COR-L47 (cell line): ENCODE measurements at places on chromosomes 2 and 18.

GRCh38 chr2:29187926-29188325, 72.7 kb downstream of the CLIP4 start:
- DNase-seq, result no peak

DNA sequence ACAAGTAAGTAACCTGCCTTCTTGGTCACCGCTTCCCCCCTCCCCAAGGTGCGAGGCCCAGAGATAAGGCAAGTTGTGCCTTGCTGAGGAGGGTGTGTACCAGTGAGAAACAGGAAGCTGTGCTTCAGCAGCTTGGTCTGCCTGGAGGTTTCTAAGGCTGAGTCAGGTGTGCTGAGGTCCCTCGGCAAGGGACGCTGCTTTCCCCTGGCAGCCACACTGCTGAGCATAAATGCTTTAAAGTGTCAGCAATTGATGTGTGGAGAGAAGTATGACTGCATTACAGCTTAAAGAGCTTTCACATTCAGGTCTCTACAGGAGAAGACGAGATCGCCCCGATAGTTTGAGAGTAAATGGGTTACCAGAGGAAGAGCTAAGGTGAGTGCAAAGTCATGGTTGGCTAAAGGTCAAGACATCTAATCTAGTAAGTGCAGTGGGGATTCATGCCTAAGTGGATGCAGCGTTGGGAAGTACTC, 86.9 kb downstream of the LIMS1 start:
- DNase-seq, result peak; percentile 61

- DNase-seq, result no peak
These were observed 235.5 kb downstream of the CMPK2 start for GRCh38 chr2:6630209-6630608.

GRCh38 chr2:227456772-227457171, 15.2 kb upstream of the AGFG1 start:
- no peak for DNase-seq

DNA sequence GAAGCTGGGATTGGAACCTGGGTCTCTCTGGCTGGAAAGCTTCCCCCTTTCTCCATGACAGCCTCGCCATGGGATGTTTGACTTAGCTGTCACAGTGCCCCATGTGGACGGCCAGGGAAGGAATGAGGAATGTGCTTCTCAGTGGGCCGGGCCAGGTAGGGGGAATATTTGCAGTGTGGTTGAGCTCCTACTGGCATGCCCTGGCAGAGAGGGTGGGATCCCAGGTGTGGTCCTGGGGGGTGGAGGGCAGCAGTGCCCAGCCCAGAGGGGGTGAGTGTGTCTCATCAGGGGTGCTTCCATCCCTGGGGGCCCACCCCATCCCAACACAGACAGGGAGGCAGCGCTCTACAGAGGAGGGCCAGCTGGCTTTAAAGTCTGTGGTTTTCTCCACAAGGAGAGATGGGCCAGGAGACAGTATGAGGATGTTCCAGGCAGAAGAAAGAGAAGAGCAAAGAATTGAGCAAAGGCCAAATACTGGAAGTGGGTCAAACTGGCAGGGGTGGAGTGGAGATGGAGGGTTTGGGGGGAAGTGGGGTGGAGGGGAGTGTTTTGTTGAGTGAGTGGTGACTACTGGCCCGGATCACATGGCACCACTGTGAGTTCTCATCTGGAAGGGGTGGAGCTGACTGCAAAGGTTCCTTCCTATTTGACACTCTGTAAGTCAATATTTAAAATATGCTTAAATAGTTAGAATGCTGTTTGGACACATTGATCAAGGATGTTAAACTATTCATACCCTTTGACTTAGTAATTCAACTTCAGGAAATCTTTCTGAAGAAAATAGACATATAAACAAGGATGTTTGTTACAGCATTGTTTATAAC, 94.0 kb downstream of the MYCN start:
- DNase-seq, result no peak

DNA sequence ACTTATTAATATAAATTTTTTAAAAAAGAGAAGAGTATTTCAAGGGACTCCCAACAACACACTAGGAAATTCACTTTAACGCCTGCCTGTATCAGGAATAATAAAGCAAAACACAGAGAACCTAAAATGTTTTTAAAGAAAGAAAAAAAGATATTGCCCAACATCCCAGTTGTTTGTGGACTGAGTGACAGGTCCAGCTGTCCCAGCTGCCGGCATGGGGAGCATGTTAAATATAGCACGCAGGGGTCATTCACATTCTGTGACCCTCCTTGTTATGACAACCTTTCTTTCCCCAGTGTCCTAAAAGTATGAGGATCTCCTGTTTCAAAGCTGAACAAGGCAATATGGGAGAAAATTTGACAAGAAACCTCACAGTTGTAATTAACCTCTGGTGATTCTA, 4.4 kb downstream of the KLHL41 start:
- no peak for DNase-seq

DNA sequence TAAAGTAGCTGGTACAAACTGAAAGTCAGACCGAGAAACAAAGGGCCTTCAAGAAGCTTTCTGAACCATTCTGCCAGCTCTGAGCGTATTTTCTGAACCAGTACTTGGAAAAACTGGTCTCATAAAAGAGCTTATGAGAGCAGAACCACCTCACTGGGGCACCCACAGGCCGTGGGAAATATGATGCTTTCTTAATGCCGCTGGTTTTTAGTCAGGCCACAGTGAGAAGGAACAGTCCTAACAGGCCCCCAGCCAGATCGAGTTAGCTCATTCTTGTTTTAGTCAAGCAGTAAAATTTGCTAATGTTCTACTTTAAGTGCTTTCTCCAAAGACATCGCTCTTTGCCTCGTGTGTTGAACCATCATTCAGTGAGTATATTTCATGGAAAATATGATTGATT, 12.7 kb upstream of the NOSTRIN start:
- no peak for DNase-seq

DNA sequence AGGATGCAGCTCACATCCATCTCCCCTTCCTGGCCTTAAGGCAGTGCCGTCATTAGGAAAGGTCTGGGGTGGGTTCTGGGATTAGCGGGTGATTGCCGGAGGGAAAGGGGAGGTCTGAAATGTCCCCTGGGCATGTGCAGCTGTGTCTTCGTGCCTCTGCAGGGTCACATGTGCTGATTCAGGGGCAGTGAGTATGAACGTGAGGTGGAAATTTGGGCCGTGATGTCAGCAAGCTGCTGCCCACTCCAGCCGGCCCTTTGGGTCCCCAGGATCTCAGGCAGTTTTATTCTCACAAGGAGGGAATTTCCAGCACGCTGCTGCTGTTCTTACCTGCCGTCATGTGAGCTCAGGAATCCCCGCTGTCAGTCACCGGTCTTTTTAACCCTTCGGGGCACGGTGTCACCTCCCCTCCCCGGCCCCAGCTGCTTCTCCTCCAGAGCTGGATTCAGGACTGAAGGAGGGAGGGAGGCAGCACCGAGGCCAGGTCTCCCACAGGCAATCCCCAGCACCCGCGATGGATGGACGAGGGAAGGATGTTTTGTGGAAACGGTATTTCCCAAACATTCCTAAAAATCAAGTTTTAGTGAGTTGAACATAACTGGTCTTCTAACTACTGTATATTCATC, 23.5 kb downstream of the GPR35 start:
- DNase-seq, result no peak

- DNase-seq, result peak; percentile 17
These were observed 28.8 kb downstream of the PSD4 start for GRCh38 chr2:113202305-113203216.

DNA sequence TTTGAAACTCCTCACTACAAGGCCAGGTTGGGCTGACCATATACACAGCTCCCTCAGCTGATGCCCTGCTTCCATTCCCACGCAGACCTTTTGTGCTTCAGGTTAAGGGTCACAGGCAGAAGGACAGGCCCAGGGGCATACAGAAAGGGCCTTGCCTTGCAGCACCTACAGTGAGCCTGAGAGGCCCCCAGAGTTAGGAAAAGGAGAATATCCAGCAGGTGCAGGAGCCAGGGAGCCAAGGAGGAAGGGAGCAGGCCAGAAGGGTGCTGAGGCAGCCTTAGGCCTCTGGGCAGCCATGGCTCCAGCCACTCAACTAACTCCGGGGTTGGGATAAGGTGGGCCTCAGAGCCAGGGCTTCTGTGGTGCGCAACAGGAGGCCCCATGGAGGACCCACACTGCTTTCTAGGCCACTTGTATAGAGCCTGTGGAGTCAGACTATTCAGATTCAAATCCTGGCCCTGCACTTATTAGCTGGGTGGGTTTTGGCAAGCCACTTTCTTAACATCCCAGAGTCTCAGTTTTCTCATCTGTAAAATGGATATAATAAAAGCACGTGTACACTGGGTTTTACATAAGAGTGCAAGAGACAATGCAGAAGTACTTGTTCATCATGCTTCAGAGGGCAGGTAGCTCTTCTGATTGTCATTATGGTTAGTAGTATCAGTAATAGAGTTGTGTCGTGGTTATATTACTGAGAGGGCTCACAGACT, 214.6 kb upstream of the HAAO start:
- no peak for DNase-seq

GRCh38 chr18:54358495-54359040, 862 bp downstream of the C18orf54 start:
- no peak for DNase-seq

DNA sequence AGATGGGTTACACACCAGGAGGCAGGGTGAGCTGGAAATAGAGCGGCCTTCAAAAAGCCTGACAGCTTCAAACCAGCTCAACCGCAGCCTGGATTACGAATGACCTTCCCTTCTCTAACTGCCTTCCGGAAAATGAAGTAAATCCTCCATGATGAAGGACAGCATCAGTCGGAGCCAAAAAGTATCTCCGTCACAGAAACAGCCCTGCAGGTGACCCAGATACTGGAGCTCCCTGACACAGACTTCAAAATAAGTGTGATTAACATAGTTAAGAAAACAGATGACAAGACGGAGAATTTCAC, 10.3 kb upstream of the CIB4 start:
- no peak for DNase-seq

DNA sequence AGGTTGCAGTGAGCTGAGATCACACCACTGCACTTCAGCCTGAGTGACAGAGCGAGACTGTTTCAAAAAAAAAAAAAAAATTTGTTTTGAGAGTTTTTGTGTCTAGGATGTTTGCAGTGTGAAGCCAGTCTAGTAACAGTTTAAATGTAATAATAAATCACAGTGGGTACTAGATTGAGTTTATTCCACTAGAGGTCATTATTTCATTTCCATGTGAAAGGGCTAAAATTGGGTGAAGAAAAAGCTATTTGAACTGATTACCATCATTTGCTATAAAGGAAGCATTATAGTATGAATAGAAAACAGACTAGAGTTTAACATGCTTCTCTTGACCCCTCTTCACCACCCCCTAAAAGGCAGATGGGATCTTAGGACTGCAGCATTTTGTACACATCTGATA, 20.3 kb downstream of the SNRPD1 start:
- no peak for DNase-seq

DNA sequence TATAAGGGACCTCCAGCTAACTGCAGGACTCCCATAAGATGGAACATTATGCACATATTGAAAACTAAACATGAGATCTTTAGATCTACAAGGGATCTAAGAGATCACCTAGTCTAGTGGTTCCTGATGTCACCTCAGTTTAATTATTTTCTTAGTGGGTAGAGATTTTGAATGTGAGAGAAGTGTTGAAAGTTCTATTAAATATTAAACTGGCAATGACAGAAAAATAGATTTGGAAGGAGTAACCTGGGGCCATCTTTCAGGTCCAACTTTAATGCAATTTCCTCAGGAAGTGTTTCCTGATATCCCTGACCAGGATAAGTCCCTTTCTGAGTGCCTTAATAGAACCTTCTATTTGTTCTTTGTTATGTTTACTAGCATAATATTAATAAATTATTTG, 29.1 kb upstream of the CPS1 start:
- DNase-seq, result no peak

DNA sequence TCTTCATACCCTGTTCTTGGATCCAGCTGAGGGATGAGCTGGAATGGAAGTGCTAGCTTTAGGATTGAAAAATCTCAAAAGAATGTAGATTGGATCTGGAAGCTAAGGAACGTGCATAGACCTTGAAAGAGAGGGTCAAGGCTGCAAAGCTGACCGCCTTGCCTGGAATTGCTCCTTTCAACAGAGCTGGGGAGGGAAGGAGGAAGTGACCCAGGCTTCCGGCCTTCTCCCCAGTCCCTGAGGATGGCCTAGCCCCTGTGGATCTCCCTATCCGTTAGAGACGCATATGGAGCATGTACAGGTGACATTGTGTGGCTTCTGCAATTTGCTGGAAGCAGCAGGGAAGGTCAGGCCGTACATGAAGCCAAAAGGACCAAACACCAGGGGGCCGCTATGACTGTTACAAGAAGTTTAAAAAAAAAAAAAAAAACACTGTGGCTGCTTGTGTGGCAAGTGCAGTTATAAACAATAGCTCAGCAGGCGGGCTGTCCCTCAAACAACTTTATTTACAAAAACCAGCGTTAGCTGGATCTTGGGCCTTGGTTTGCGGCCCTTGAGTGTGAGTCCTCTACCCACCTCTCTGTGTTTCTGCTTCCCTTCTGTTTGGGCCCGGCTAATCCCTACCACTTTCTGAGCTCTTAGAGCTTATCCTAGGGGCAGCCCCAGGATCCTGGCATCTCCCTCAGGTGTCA, 227.6 kb downstream of the SEPTIN10 start:
- peak; percentile 60 for DNase-seq

GRCh38 chr2:62452701-62453454, 53.1 kb downstream of the TMEM17 start:
- DNase-seq, result no peak

- DNase-seq, result no peak
These were observed 367.8 kb upstream of the HS6ST1 start for GRCh38 chr2:128686497-128686859.

DNA sequence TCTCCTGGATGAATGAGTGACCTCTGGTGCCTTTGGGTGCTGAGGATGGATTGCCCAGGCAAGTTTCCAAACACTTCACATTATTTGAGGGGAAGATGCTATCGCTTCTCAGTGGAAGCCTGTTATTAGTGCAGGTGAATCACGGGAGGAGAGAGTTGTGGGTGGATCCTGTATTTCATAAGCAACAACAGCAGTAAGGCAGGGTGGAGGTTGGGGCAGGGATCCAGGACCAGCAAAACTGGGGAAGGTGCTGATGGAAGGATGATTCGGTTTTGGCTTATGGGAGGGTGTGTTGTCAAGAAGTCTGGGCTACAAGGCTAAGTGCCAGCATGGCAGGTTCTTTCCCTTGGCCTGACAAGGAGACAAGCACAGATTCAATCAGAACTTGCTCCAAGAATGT, 37.7 kb upstream of the SETBP1 start:
- no peak for DNase-seq

- DNase-seq, result no peak
These were observed 109.0 kb upstream of the STPG4 start for GRCh38 chr2:47264143-47264542.

GRCh38 chr2:81979086-81979485, 1674.5 kb upstream of the LRRTM1 start:
- DNase-seq, result no peak

GRCh38 chr2:237194081-237194480, 108.4 kb downstream of the COPS8 start:
- no peak for DNase-seq

DNA sequence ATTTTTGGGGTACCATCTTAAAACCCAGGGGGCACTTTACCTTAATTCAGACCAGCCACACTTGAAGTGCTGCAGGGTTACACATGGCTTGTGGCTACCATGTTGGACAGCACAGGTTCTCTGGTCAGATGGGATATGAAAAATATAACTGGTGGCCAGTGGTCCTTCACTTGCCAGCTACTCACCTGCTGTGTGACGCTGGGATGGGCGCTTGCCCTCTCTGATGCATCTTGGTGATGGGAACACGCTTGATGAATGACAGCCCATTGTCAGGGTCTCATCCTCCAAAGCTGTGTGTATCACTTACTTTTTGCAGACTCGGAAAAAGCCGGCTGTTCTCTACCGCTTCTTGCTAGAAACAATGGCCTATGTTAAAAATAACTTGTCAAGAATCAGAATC, 22.5 kb downstream of the HJURP start:
- no peak for DNase-seq

- peak; percentile 74 for DNase-seq
These were observed 369 bp downstream of the SMCHD1 start for GRCh38 chr18:2655954-2656236.

- peak; percentile 21 for DNase-seq
These were observed 141.9 kb upstream of the ID2 start for GRCh38 chr2:8539743-8540551.
